CD4-positive, alpha-beta T cell treated with Interleukin-1 beta for 1 hour (primary cell): ENCODE measurements at places on chromosomes 1 and 21.

DNA sequence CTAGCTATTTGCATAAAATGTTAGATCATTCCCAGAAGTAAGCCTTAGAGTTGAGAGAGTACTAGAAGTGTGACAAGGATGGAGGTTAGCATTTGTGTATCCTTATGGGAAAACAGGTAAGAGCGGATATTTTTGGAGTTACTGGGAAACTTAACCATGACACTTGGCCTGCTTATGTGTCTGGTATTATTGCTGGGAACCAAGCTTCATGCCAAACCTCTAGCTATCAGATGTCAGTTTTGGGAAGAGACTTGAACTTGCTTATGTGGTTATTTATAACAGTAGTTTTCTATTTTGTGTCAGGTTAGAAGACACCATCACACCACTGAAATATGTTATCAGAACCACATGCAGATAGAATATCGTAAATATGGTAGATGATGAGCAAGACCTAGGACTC is 230.3 kb upstream of the SGIP1 start:
- no peak for DNase-seq

DNA sequence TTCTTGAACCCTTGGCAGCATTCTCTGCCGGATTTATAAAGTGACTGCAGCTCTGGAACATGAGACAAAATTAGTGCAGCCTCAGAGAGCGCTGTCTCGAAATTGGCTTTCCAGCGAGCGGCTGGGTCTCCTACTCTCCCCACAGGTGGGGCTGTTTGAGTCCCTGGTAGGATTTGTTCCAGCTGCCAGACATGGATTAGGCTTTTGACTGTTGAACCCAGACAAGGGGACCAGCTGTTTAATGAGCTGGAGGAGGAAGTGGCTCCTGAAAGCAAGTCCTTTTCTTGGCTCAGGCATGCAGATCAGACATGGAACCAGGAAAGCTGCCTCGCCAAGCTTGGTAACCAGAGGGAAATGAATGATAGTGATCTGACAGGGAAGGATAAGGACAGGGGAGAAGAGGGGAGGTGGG is 69.6 kb downstream of the UBIAD1 start:
- no peak for DNase-seq

DNA sequence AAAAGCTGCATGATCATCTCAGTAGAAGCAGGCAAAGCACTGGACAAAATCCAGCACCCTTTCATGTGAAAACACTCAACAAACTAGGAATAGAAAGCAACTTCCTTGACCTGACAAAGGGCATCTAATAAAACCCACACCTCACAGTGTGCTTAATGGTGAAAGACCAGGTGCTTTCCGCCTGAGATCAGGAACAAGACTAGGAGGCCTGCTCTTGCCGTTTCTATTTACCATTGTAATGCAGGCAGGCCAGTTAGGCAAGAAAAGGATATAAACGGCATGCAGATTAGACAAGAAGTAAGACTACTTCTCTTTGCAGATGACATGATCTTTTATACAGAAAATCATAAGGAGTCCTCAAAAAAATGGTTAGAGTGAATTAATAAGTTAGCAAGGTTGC is 37.2 kb downstream of the SLC37A1 start:
- no peak for DNase-seq

GRCh38 chr1:5403935-5404334 is 588.3 kb downstream of the NPHP4 start:
- no peak for DNase-seq

GRCh38 chr1:236502972-236503639 is 20.7 kb upstream of the LGALS8 start:
- peak; percentile 40 for DNase-seq
